ENCODE measurements at places on chromosomes 13 and 19. TPM values are rescaled to one million over a fixed set of nuclear protein-coding genes. Genes with fewer than 3 reads are reported as not detected.

ZNF547 gene
- total RNA-seq = 1.8 TPM

FOSB gene
- 418 TPM for total RNA-seq

TTC9B gene
- total RNA-seq = not detected

CEACAM16 gene
- total RNA-seq = not detected

SLITRK5 gene
- total RNA-seq = 0.25 TPM

ATP11A gene
- total RNA-seq = 48.2 TPM

ADAMTSL5 gene
- total RNA-seq = 0.83 TPM

ELOF1 gene
- 36.0 TPM for total RNA-seq

TGFB1 gene
- total RNA-seq = 17.1 TPM

AMH gene
- 1.7 TPM for total RNA-seq

RFX1 gene
- 13.2 TPM for total RNA-seq

CYP4F11 gene
- 0.72 TPM for total RNA-seq

PIAS4 gene
- total RNA-seq = 17.1 TPM

PRSS57 gene
- not detected for total RNA-seq

USE1 gene
- total RNA-seq = 25.2 TPM

CNMD gene
- total RNA-seq = not detected

PDX1 gene
- not detected for total RNA-seq

ZNF69 gene
- total RNA-seq = 5.0 TPM

RYR1 gene
- total RNA-seq = 26.1 TPM

CCNA1 gene
- 0.65 TPM for total RNA-seq

SYCN gene
- not detected for total RNA-seq
